ENCODE measurements at places on chromosomes 16 and 17.

- DNase-seq: peak; percentile 58
Observed at GRCh38 chr17:29615048-29615385, 7.7 kb downstream of the CORO6 start.

DNA sequence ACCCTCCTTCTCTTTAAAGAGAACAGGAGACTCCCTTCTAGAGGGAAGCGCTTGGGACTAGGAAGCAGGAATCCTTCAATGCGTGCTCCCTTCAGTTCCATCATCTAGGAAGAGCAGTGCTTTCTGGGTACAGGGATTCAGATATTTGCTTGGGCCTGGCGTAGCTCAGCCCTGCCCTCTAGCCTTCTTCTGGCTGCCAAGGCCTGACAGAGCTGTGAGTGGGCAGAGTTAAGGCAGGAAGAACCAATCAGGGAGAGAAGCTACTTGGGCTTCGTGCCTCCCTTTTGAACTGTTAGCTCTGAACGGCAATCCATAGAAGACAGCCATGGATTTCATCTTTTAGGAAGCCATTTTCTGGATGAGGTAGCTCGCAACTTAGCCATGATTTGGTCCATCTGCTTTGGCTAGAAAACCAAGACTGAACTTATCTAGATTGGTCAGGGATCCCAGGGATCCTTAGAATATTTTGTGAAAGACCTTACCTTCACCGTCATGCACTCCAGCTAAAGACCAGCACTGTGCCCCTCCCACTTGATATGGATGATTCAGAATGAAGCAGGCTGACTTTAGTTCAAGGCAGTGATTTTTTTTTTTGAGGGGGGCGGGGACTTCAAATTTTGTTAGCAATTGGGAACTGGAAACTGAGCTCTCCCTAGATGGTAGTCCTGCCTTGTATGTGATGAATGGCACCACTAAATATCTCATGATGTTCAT lies 2.5 kb upstream of the CORO6 start:
- DNase-seq: peak; percentile 12

DNA sequence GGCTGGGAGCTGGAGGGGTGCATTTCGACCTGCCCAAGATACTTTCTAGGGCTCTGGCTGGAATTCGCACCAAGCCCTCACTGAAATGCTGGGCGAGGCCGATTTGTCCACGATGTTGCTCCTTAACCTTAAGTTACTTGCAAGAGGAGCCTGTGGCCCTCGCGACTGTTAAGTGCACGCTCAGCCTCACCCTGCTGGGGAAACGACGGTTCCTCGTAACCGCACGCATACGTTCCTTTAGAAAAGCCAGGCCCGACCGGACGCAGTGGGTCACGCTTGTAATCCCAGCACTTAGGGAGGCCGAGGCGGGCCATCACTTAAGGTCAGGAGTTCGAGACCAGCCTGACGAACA lies 607 bp upstream of the NCOR1 start:
- DNase-seq: no peak

- no peak for DNase-seq
Observed at GRCh38 chr16:89257757-89258465, 40.4 kb downstream of the ZNF778 start.

DNA sequence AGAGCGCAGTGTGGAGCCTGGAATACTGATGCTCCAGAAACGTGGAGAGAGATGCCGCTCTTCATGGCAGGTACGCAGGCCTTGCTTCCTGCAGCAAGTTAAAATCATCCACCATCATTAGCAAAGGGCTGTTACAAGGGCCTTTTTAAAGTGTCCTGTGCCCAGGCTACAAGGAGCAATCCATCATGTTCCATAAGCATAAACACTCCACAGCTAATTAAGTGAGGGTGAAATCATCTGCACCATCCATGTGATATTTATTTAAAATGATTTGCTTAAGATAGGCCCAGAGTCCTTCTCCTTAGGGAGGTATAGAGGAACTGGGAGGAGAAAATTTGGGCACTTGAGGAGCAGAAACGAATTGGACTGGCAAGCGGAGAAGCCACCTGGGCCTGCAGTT lies 372.1 kb downstream of the XYLT1 start:
- DNase-seq: no peak

GRCh38 chr16:76297941-76298340 lies 20.7 kb downstream of the CNTNAP4 start:
- DNase-seq: no peak

- DNase-seq: no peak
Observed at GRCh38 chr17:9894231-9894630, 10.8 kb downstream of the RCVRN start.

DNA sequence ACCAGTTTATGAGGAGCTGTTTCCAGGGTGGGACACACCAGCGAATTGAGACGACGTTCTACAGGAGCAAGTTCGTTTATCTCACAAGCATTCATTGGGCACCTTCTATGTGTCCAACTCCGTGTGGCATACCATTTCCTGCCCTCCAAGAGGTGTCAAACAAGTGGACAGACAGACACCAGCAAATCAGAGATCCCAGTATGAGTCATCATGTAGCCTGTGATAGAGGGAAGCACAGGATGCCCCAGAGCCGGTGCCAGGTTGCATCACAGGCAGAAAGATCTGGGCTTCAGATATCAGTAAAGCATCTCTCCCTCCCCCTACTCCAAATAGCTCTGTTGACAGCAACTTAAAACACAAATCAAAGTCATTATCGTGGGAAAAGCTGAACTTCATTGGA lies 31.8 kb upstream of the MAF start:
- no peak for DNase-seq

GRCh38 chr16:88678224-88678979 lies 7.9 kb downstream of the SNAI3 start:
- no peak for DNase-seq
